ENCODE measurements at places on chromosomes 11 and 22. TPM values are rescaled to one million over a fixed set of nuclear protein-coding genes. Genes with fewer than 3 reads are reported as not detected.

GRCh38 chr11:70095541-70096252 is 17.6 kb downstream of the ANO1 start:
- H3K4me1 ChIP-seq = no peaks in the 10 kb centered on the region
- no peak overlapping the region for H3K4me3 ChIP-seq
- no peak overlapping the region for H3K27ac ChIP-seq
- no peaks in the 10 kb centered on the region for H3K36me3 ChIP-seq
- no peak for DNase-seq

The PI4KA gene
- total RNA-seq = 64.9 TPM

GRCh38 chr11:71221821-71222220 is 30.6 kb downstream of the SHANK2 start:
- H3K27me3 ChIP-seq = no peaks in the 10 kb centered on the region
- no peak for DNase-seq
- no peaks in the 10 kb centered on the region for H3K4me1 ChIP-seq
- no peak overlapping the region for H3K27ac ChIP-seq
- no peak overlapping the region for H3K4me3 ChIP-seq

DNA sequence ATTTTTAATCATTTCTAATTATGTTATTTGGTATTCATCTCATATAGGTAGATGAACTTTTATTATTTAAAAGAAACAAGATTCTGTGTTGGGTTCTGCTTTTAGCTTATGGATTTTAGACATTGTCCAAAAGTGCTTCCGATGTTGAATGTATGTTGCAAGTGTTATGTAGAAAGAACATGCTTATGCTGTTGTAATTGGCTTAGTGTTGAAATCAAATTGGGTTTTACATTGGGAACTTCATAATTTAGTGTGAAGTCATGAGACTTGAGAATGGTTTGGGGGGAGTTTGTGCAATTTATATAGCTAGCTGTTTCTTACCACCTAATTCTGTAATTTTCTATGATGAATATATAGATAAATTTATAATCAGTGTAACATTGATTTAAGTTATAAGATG is 3.6 kb downstream of the MTMR3 start:
- H3K36me3 ChIP-seq = no peaks in the 10 kb centered on the region
- DNase-seq = no peak
- no peaks in the 10 kb centered on the region for H3K27me3 ChIP-seq
- H3K4me1 ChIP-seq = peaks cover 34% of the 10 kb centered on the region
- no peak overlapping the region for H3K27ac ChIP-seq

DNA sequence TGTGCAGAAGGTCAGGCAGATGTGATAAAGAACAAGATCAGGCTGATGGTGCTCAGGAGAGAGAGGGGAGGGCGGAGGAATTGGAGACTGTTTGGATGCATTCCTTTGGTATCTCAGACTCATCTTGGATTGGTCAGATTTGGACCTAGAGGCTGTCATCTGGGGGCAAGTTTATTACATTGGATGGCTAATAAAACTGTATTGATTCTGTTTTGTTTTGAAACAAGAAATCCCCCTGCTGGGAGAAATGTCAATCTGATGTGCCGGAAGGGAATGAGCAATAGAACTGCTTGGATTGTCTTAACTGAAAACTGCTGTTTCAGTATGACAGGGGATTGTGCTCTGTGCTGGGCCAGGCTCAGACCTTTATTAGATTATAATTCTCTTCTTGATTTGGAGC is 25.5 kb upstream of the CCDC90B start:
- H3K27ac ChIP-seq = no peak overlapping the region
- no peaks in the 10 kb centered on the region for H3K4me1 ChIP-seq
- no peaks in the 10 kb centered on the region for H3K27me3 ChIP-seq
- no peaks in the 10 kb centered on the region for H3K36me3 ChIP-seq
- DNase-seq = no peak

- H3K36me3 ChIP-seq = no peaks in the 10 kb centered on the region
- H3K27me3 ChIP-seq = no peaks in the 10 kb centered on the region
- no peak overlapping the region for H3K4me3 ChIP-seq
- H3K4me1 ChIP-seq = no peaks in the 10 kb centered on the region
These were observed 249.8 kb upstream of the BLID start for GRCh38 chr11:122365610-122366360.

The TPBGL gene
- total RNA-seq = 0.09 TPM

- no peaks in the 10 kb centered on the region for H3K36me3 ChIP-seq
- no peak overlapping the region for H3K27ac ChIP-seq
- DNase-seq = no peak
- H3K4me3 ChIP-seq = no peak overlapping the region
- H3K27me3 ChIP-seq = no peaks in the 10 kb centered on the region
These were observed 21.8 kb upstream of the OR5AN1 start for GRCh38 chr11:59336931-59337330.

GRCh38 chr11:75028724-75029123 is 40.0 kb downstream of the NEU3 start:
- H3K4me3 ChIP-seq = no peak overlapping the region
- H3K27me3 ChIP-seq = no peaks in the 10 kb centered on the region
- H3K4me1 ChIP-seq = no peaks in the 10 kb centered on the region
- H3K27ac ChIP-seq = no peak overlapping the region
- H3K36me3 ChIP-seq = no peaks in the 10 kb centered on the region

GRCh38 chr22:26131589-26132154 is 37.6 kb upstream of the SEZ6L start:
- H3K4me3 ChIP-seq = no peak overlapping the region
- H3K36me3 ChIP-seq = no peaks in the 10 kb centered on the region
- H3K27ac ChIP-seq = no peak overlapping the region

The E2F8 gene
- 12.7 TPM for total RNA-seq

- H3K27ac ChIP-seq = no peak overlapping the region
- no peak for DNase-seq
- no peak overlapping the region for H3K4me3 ChIP-seq
- no peaks in the 10 kb centered on the region for H3K36me3 ChIP-seq
- no peaks in the 10 kb centered on the region for H3K27me3 ChIP-seq
These were observed 127.0 kb downstream of the MRTFA start for GRCh38 chr22:40509401-40510134.

GRCh38 chr11:75236062-75236461 is 4.5 kb upstream of the TPBGL start:
- no peak overlapping the region for H3K27ac ChIP-seq
- H3K4me3 ChIP-seq = no peak overlapping the region
- H3K27me3 ChIP-seq = peaks cover 12% of the 10 kb centered on the region
- no peak for DNase-seq
- peaks cover 8% of the 10 kb centered on the region for H3K4me1 ChIP-seq
- no peaks in the 10 kb centered on the region for H3K36me3 ChIP-seq

DNA sequence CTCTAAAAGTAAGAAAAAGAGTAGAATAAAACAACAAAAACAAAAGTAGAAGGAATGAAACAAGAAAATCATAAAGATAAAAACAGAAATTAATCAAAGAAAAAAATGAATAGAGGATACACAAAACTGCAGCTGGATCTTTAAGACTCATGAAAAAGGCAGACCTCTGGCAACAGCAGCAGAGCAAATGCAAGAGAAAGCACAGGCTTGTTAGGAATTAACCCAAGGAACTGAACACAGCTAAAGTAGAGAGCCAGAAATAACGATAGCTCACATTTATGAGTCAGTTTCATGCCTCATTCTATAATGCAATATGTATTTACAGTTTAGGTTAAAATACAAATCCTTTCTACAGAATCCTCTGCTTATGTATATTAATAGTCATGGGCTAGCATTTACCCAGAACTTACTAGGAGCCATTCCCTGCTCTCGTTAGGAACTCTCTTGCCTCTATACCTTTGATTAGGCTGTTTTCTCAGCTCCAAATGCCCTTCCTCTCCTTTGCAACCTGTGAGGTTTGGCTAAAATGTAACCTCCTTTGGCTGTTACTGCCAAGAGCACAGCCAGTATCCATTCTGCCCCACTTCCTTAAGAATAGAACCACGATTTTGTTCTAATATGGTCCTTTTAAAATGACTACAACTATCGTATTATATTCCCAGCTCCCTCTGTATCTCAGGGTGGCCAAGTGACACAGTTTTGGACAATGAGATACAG is 38.3 kb upstream of the NFAM1 start:
- no peaks in the 10 kb centered on the region for H3K27me3 ChIP-seq
- no peaks in the 10 kb centered on the region for H3K4me1 ChIP-seq
- no peaks in the 10 kb centered on the region for H3K36me3 ChIP-seq
- H3K27ac ChIP-seq = no peak overlapping the region
- DNase-seq = no peak

- H3K27ac ChIP-seq = no peak overlapping the region
- peaks cover 6% of the 10 kb centered on the region for H3K36me3 ChIP-seq
- no peak for DNase-seq
- no peaks in the 10 kb centered on the region for H3K4me1 ChIP-seq
- H3K4me3 ChIP-seq = no peak overlapping the region
- H3K27me3 ChIP-seq = no peaks in the 10 kb centered on the region
These were observed 77.7 kb downstream of the TRIM44 start for GRCh38 chr11:35740061-35740799.

The DCDC1 gene
- total RNA-seq = 0.07 TPM

GRCh38 chr11:16177688-16178087 is 178.7 kb downstream of the SOX6 start:
- no peaks in the 10 kb centered on the region for H3K4me1 ChIP-seq
- H3K27ac ChIP-seq = no peak overlapping the region
- no peak for DNase-seq
- H3K27me3 ChIP-seq = no peaks in the 10 kb centered on the region
- H3K4me3 ChIP-seq = no peak overlapping the region

GRCh38 chr11:855330-855674 is 12.7 kb downstream of the TSPAN4 start:
- no peak overlapping the region for H3K4me3 ChIP-seq
- no peak for DNase-seq
- H3K4me1 ChIP-seq = no peaks in the 10 kb centered on the region
- no peaks in the 10 kb centered on the region for H3K27me3 ChIP-seq
- H3K36me3 ChIP-seq = no peaks in the 10 kb centered on the region

The IGLL1 gene
- not detected for total RNA-seq

GRCh38 chr11:107263844-107264563 is 193.6 kb downstream of the CWF19L2 start:
- no peak overlapping the region for H3K4me3 ChIP-seq
- no peaks in the 10 kb centered on the region for H3K36me3 ChIP-seq
- no peak overlapping the region for H3K27ac ChIP-seq

- no peaks in the 10 kb centered on the region for H3K36me3 ChIP-seq
- no peaks in the 10 kb centered on the region for H3K4me1 ChIP-seq
- H3K27ac ChIP-seq = no peak overlapping the region
- no peak overlapping the region for H3K4me3 ChIP-seq
- no peaks in the 10 kb centered on the region for H3K27me3 ChIP-seq
- no peak for DNase-seq
These were observed 90.6 kb downstream of the CELSR1 start for GRCh38 chr22:46446799-46447198.

The KDM4D gene
- total RNA-seq = 1.8 TPM

The OR8G1 gene
- not detected for total RNA-seq

The ALKBH3 gene
- total RNA-seq = 51.5 TPM
